ENCODE measurements at places on chromosomes 11 and 22.

GRCh38 chr11:26150031-26150430 lies 181.9 kb upstream of the ANO3 start:
- no peak for DNase-seq

DNA sequence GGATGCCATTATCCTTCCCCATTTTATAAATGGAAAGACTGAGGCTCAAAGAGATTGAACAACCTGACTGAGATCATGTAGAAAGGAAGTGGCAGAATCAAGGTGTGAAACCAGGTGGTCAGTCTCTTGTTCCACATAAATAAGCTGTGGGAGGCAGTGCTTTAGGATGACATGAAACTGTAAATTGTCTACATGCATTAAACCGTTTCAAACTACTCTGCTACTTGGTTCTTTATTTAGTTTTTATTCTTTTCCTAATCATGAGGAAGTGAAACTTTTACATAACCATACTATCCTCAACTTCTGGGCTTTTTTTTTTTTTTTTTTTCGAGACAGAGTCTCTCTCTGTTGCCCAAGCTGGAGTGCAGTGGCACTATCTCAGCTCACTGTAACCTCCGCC lies 34.9 kb downstream of the CADM1 start:
- no peak for DNase-seq

DNA sequence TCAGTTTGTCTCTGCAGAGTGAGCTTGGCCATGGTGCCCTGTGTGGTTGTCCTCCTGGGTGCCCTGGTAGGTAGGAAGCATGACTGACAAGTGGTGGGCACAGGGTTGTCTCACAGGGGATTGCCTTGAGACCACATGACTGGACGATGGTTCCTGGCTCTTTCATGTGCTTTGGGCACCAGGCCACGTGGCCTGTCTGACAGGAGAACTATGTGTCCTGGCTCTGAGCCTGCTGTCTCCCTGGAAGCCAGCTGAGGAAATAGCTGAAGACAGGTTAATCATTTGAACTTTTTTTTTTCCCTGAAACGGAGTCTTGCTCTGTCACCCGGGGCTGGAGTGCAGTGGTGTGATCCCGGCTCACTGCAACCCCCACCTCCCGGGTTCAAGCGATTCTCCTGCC lies 93.2 kb downstream of the LDLRAD3 start:
- peak; percentile 70 for DNase-seq

GRCh38 chr11:59423835-59424234 lies 2.4 kb downstream of the OR5A2 start:
- DNase-seq = no peak

GRCh38 chr11:107856981-107857517 lies 1.5 kb downstream of the SLC35F2 start:
- no peak for DNase-seq

DNA sequence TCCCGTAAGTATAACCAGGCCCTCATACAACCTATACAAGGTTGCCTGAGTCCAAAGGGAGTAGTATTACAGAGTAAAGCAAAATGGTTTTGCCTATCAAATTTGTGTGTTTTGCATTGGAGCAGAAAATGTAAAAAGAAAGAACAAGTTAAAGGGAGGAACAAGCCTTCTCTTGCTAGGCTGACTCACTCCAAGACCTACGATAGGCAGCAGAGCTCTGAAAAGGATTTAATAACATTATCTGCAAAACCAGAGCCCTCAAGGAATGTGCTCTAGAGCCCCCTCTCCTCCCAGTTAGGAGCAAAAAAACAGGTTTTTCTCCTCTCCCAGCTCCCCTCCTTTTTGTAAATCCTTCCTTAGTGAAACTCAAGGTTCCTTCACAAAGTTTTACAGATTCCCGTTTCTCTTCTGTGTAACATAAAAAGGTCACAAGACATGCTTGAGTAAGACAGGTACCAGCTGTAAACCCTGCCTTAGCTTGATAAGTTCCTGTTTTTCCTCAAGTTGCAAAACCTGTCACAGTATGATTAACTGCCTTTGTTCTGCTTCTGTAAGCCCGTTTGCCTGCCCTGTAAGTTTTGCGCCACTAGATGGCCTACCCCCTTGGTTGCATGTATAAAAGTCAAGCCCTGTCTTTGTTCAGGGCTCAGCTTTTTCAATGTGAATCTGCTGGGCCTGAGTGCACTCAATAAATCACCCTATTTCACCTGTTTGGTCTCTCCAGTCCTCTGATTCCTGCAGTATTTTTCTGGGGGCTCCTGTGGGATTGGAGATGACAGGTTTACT lies 498.2 kb downstream of the KCNA4 start:
- DNase-seq = peak; percentile 4

DNA sequence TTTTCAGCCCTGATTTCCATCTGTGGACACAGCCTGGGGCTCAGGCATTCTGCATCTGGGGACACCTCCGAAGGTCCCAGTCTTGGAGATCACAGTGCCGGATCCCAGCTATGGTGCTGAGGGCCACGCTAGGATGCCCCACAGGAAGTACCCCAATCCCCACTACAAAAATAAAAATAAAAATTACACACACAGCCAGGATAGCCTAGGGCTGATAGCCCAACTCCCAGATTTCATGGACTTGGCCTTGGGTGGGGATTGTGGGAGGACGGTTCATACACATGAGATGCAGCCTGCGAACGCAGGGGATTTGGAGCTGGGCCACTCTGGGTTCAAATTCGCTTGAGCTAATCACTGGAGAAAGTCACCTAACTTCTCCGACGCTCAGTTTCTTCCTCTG lies 237.7 kb downstream of the BUD13 start:
- no peak for DNase-seq

- no peak for DNase-seq
Observed at GRCh38 chr11:60852117-60852981, 3.4 kb downstream of the PTGDR2 start.

GRCh38 chr11:88484873-88485621 lies 147.5 kb upstream of the CTSC start:
- DNase-seq = peak; percentile 61

DNA sequence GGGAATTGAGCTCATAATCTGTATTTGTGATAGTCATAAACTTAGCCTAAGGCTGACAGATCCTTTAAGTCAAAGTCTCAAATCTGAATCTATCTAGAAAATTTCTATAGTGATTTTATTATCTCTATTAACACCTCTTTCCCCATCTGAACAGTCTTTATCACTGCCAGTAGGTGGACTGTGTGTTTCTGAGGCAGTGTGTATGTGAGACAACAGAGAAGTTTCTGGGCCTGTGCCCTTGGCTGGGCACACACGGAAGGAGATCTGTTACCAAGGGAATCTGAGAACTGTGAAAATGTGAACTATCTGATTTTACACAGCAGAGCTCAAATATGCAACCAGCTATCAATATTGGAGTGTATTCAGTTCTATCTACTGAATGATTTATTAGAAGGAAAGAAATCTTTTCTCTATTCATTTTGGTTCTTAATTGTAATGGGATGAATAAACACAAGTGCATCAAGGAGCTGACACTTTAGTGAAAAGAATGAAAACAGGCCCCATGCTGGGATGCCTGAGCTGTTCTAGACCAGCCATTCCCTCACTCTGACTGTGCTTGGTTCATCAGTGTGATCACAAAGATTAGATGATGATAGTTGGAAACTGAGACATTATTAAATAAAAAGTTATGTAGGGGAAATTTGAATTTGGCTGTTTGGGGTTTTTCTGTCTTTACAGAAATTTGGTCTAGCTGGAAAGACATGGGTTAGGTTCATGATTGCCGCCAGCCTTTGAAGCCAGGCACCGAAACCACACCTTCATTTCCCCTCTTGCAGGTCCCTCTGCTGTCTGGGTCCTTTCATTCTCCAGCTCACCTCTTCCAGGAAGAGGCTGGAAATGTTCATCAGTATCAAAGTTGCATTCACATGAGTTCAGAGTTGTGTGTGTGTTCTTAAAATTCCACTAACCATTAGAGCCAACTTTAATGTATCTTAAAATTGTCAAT lies 68.1 kb downstream of the LIF start:
- no peak for DNase-seq

- DNase-seq = no peak
Observed at GRCh38 chr11:6440906-6441358, at the start of gene HPX. Gene HPX (minus strand): TSS chr11:6440987. CDS start chr11:6440963, 24 bp downstream.

DNA sequence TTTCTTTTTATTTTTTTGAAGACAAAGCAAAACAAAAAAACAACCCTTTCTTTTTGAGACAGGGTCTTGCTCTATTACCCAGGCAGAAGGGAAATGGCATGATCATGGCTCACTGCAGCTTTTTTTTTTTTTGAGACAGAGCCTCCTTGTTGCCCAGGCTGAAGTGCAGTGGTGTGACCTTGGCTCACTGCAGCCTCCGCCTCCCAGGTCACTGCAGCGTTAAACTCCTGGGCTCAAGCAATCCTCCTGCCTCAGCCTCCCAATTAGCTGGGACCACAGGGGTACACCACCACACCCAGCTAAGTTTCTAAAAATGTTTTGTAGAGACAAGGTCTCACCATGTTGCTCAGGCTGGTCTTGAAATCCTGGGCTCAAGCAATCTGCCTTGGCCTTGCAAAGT lies 124.6 kb downstream of the ABTB2 start:
- DNase-seq = no peak

- DNase-seq = no peak
Observed at GRCh38 chr11:134464981-134465730, 53.1 kb upstream of the B3GAT1 start.

- DNase-seq = no peak
Observed at GRCh38 chr22:37852418-37852817, 3.2 kb downstream of the EIF3L start.

GRCh38 chr11:45924927-45925326 lies 2.5 kb downstream of the LARGE2 start:
- DNase-seq = no peak

DNA sequence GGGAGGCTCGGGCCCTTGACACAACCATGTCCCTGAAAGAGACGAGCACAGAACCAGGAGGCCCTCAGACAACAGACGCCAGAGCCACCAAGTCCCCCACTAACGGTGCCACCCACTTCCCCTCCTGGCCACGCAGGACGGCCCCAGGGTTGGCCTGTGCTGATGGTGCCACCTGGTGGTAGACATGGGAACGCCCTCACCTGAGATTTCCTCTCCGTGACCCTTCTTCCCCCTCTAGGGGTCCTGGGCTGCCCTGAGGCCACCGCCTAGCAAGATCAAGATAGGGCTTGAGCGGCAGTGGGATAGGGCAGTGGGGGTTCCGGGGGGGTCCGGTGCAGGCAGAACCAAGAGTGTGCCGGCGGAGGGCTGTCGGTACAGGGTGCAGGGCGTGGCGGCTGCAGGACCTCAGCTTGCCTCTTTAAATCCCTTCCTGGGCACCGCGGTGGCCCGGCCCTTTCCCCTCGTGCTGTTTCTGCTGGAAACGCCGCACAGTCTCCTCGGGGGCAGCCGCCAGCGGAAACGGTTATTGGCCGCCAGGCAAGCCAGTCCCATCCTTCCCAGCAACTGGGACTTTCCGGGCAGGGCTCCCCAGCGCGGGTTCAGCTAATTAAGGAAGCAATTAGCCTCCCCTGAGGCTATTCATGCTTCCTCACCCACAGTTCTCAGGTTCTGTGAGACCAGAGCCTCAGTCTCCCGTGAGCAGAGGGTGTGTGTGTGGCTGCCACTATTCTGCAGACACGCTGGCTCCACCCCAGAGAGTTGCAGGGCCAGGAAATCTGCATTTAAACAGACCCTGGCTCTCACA lies 5.5 kb upstream of the NFAM1 start:
- DNase-seq = peak; percentile 38

GRCh38 chr22:35540595-35541253 lies at the start of gene RASD2:
Gene RASD2 (plus strand): TSS chr22:35540831. CDS start chr22:35546810, 5,979 bp downstream.
- no peak for DNase-seq

DNA sequence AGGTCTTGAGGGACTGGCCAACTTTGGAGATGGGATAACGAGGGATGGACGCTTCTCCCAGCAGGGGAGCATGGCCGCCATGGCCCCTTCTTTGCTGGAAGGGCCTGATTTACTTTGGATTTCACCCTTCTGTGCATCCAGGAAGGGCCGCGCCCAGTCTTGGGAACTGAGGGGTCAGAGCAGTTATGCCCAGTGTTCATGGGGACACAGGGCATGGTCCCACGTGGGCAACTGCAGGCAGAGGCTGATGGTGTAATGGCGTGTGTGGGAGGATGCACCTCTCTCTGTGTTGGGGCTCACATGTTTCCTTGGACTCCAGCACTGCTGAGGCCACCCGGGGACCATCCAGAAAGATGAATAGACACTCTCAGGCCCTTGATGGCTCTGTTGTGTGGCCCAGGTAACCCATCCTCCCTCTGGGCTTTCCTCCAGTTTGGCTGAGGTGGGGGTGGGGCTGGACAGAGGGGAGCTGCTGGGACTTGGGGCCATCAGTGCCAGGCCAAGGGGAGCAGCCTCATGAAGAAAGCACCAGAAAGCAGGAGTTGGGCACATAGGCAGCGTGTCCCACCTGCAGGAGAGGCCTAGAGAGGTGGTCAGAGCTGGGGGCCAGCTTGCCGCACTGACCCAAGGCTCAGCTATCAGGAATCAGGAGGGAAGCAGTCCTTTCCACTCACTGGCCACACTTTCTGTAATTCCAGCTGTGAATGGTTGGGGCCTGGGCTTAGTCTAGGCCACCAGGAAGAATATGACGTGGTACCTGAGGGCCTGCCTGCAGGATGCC lies 1033.9 kb downstream of the TBC1D22A start:
- DNase-seq = no peak

- no peak for DNase-seq
Observed at GRCh38 chr11:31763296-31763695, 47.8 kb downstream of the PAX6 start.

DNA sequence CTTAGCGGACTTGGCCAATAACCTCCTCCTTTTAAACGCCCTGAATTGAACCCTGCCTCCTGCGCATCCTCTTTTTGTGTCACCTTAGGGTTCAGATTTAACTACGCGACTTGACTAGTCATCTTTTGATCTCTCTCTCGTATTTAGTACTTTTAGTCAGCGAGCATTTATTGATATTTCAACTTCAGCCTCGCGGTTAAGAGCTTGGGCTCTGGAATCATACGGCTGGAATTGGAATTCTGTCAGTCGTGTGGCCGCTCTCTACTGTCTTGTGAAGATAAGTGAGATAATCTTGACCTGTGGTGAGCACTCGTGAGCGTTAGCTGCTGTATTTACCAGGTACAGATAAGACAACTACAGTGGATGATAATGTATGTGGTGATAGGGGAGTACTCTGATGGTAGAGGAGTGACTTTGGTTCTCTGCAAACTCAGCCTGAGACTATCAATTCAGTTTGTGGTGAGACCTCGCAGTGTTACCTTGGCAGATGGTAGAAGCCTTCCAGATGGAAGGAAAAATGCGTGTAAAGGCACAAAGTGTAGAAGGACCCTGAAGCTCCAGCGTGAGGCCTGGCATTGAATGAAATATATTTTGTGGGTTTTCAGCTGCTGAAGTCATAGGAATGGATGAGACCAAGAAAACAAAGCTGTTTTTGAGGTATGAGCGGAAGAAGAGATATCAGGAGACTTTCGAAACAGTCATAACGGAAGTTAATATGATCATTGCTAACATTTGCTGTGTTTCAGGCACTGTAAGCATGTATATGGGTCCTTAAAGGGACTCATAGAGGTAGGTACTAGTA lies 682 bp downstream of the ATM start:
- peak; percentile 38 for DNase-seq

GRCh38 chr11:100640646-100641045 lies 46.4 kb upstream of the ARHGAP42 start:
- peak; percentile 57 for DNase-seq
